ENCODE measurements at places on chromosomes 1 and 21.

DNA sequence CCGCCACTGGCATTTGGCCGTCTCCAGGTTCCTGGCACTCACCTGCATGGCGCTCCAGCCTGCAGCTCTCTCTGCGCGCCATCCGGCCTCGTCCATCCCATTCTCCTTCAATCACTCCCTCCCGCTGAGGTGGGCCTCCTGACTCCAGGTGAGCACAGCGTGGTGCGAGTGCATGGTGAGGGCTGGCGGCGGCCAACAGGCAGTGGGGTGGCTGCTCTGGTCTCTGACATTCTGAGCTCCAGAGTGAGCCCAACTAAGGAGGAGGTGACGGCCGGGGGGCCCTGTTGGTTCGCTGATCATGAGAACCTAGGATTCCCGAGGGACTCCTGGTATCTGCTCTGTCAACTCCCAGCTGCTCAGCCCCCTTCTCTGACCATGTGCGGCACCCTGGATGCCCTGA is 130.4 kb downstream of the AJAP1 start:
- no peak for DNase-seq

DNA sequence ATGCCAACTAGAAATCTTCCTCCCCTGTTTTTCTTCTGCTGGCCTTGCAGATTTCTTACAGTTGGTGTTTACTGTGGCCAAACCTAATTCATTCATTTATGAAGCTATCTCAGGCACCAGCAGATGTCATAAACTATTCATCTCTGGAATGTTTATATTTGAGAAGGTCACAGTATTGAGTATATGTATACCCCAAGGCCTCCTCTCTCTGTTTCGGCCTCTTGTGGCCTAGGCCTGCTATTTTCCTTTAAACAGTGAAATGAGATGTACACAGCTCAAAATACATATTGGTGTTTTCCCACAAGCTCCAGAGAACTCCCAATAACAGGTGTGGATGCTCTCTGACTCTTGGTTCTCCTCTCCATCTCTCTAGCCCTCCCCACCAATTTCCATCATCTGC is 520.7 kb upstream of the CAMK1G start:
- DNase-seq: no peak

GRCh38 chr1:98794196-98794886 is 132.8 kb downstream of the SNX7 start:
- peak; percentile 46 for DNase-seq

DNA sequence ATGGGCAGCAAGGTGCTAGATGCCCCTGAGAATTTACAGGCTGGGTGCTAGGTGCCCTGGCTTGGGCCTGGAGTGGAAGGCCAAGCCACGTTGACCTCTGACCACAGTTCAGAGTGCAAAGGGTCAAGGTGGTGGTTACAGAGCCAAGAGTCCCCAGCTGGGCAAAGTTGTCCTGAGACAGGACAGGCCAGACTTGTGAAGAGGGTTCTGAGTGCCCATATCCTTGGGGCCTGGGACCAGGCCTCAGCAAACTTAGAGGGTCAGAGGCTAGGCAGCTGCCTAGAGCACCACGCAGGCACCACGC is 18.9 kb upstream of the SELENON start:
- no peak for DNase-seq

GRCh38 chr21:45466330-45467220 is 61.6 kb downstream of the COL18A1 start:
- no peak for DNase-seq

- DNase-seq: peak; percentile 79
Observed at GRCh38 chr1:211577819-211578639, 932 bp downstream of the SLC30A1 start.

GRCh38 chr1:229880271-229881170 is 186.5 kb upstream of the GALNT2 start:
- no peak for DNase-seq

DNA sequence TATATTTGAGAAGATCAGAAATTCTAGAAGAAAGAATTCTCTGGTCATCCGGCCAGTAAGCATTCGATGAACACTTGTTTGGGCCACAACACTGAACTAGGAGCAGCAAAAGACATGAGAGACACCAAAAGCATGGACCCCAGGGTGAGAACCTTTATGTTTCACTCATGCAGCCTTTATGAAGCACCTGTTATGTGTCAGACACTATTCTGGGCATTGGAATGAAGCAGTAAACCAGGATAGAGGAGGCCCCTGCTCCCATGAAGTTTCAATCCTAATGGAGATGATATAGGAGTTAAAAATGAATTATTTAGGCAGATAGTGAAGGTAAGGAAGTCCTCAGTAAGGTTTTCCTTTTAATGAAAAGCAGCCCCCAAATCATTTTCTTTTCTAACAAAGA is 43.6 kb downstream of the OLFML3 start:
- DNase-seq: no peak

All from memory B cell (primary cell).